PC-9 (cell line): ENCODE measurements at places on chromosomes 12 and 14. TPM values are rescaled to one million over a fixed set of nuclear protein-coding genes. Genes with fewer than 3 reads are reported as not detected.

SLC6A12 gene
- total RNA-seq, result not detected in 2 replicates

CACNA2D4 gene
- 0.45 TPM in 1 of 2 replicates, not detected in the other for total RNA-seq

SLC25A47 gene
- total RNA-seq, result not detected in 2 replicates

TSPAN8 gene
- total RNA-seq, result 1.9 and 2.9 TPM in 2 replicates

OR4E2 gene
- total RNA-seq, result not detected in 2 replicates

ESR2 gene
- 0.20 TPM in 1 of 2 replicates, not detected in the other for total RNA-seq

P3H3 gene
- 0.45 and 0.52 TPM in 2 replicates for total RNA-seq

CLECL1 gene
- not detected in 2 replicates for total RNA-seq

GRCh38 chr14:97266653-97267052 lies 469.5 kb downstream of the VRK1 start:
- DNase-seq, result no peak

GRCh38 chr12:14845350-14845750 lies 2.0 kb upstream of the ART4 start:
- DNase-seq, result peak; percentile 52

DNA sequence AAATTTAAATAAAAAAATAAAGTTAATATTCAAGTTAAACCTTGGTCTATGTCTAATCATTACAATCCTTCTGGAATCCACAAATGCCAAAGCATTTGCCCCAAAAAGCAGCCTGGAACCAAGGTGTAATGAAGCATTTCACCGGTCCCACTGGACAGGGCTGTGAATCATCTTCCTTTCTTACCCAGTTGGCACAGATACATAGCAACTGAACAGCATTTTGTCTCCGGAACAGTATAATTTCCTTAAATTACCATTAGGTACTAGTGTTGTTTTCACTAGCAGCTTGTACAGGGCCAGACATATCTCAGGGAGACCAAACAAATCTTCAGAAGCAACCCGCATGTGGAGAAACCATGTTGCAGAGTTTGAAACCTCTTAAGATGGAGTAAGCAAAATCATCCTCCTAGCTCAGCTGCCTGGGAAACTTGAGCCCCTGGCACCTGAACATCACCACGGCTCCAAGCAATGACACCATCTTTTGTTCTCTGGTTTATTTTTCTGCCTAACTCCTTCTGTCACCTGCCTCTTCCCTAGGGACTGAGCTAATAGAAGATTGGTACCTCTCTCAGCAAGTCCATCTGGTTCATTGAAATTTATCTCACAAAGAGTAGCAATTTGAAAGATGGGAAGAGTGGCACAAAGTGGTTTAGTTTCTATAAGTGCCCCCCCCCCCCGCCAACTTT lies 17.9 kb upstream of the MDM1 start:
- no peak for DNase-seq

DNA sequence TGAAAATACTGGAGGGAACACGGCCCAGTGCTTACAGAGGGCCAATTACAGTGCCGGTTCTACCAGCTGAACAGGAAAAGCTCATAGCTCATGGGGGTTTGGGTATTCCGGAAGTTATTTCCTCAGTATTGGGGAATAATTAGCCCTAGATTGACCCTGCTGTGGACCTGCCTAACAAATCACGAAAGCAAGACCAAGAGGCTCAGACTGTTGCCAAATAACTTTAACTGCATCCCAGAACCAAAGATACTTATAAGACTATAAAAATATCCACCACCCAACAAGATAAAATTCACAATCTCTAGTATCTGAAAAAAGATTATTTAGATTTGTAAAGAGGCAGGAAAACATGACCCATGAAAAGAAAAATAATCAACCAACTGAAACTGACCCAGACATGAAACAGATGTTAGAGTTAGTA lies 8.0 kb upstream of the OR5AU1 start:
- DNase-seq, result no peak

DNA sequence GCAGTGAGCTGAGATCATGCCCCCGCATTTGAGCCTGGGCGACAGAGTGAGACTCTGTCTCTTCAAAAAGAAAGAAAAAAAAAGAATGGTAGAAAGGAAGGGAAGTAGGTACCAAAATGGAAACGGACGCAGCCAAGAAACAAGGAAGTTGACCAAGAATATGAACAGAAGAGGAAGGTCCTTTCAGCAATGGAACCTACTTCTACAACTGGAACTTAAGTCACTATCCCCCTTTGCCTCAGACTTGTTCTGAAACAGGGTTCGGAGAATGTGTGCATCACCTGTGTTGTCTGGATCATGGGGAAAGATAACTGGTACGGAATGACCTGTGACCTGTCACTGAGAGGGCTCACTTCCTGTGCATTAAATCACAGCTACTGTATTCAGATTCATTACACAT lies 43.9 kb upstream of the RNASE1 start:
- no peak for DNase-seq

DNA sequence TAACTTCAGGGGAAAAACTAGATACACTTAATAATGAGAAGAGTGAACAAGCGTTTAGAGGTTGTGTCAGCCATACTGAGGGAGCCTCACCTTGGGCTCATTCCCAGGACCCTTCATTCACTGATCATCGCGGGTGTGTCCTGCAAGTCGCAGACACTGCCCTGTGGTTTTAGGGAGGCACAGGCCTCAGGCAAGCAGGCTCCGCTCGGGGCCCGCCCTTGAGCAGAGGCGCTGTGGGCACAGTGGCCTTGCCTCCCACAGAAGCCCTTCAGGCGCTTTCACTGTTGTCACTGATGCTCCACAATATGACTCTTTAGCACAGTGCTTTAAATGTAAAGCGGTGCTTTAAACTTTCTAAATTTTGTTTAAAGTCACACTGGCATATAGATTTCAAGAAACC lies 67.4 kb downstream of the DDX51 start:
- DNase-seq, result no peak

DNA sequence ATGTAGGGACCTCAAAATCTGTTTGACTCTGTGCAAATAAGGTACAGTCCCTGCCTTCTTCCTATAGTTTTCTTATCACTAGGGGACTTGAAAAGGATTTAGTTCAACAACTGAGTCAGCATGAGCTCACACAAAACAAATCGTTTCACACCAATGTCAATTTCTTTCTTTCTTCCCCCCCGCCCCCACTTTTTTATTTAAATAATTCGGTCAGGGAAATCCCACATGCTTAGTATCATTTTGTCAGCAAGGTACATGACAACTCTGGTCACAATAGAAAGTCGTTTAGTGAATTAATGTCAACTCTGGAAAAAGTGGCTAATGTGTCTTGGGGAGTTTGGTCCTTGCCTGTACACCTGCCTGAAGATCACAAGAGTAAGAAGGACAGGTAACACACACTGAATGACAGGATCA lies 232.2 kb upstream of the PLEKHG7 start:
- DNase-seq, result no peak

DNA sequence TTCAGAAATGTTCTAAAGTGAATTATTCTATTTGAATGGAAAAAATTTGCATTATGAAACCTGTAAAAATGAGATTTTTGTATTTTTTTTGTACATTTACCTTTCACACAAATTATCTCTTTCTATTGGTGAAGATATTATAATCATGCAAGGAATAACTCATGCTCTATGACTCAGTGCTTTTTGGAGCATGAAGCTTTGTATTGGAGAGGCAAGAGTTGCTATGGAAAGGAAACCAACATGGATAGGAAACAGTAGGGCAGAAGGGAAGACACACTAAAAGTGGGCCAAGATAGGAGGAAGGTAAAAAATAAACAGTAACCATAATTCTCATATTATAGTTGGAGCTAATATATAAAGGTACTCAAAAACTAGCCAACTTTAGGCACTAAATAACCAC lies 79.0 kb downstream of the PLCZ1 start:
- DNase-seq, result no peak

DNA sequence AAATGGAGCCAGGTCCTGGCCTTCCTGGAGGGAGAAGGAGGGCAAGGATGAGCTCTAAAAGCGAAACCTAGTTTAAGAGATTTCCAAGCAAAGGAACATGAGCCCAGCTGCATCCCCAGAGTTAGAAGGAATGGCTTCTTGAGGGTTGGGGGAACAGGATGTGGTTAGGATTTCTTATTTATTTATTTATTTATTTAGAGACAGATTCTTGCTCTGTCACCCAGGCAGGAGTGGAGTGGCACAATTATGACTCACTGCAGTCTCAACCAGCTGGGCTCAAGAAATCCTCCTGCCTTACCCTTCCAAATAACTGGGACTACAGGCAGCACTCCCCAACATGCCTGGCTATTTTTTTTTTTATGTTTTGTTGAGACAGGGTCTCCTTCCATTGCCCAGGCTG lies 25.3 kb upstream of the TMEM106C start:
- DNase-seq, result peak; percentile 63
